ENCODE measurements at places on chromosomes 6 and 20. TPM values are rescaled to one million over a fixed set of nuclear protein-coding genes. Genes with fewer than 3 reads are reported as not detected.

COMMD7 gene
- 30.5 TPM for total RNA-seq

DNA sequence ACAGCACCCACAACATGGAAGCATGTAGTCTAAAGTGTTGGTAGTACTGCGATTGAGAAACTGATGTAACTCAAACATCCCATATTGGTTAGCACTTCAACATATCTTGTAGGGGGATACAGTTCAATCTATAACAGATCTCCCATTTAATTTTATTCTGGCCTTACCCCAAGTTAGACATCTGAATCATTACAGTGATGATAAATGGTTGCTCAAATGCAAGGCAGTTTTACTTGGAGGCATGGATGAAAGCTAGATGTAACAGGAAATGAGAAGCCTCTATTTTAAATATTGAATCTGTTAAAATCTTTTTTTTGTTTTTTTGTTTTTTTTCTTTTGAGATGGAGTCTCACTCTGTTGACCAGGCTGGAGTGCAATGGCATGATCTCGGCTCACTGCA lies 44.2 kb upstream of the FAM50B start:
- H3K4me3 ChIP-seq: no peak overlapping the region
- H3K36me3 ChIP-seq: no peaks in the 10 kb centered on the region
- H3K27me3 ChIP-seq: no peaks in the 10 kb centered on the region

DNA sequence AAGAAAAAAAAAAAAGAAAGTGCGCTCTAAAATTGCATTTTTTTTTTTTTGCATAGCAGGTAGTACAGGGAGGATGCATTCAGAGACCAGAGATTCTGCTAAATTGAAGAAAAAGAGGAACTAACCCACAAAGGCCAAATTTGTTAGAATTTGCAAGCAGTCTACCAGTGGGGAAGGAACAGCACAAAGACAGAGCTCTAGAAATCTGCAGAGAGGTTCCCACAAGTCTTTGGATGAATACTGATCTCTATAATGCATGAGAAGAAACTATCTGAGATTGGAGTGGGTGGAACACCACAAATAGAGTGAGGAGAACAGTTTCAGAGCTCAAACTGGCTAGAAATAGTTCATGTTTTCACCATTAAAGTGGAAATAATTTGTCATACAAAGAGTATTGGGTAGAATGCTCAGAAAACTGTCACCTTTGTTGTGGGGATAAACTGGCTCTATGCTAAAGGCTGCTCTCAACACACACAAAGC lies 79.6 kb upstream of the AHI1 start:
- no peaks in the 10 kb centered on the region for H3K27me3 ChIP-seq
- no peak overlapping the region for H3K27ac ChIP-seq
- no peak for DNase-seq
- H3K4me3 ChIP-seq: no peak overlapping the region

- H3K27ac ChIP-seq: no peak overlapping the region
- no peak for DNase-seq
- H3K36me3 ChIP-seq: no peaks in the 10 kb centered on the region
- H3K27me3 ChIP-seq: no peaks in the 10 kb centered on the region
Observed at GRCh38 chr6:105920071-105920470, 166.1 kb upstream of the PRDM1 start.

BANF2 gene
- total RNA-seq: not detected

DNA sequence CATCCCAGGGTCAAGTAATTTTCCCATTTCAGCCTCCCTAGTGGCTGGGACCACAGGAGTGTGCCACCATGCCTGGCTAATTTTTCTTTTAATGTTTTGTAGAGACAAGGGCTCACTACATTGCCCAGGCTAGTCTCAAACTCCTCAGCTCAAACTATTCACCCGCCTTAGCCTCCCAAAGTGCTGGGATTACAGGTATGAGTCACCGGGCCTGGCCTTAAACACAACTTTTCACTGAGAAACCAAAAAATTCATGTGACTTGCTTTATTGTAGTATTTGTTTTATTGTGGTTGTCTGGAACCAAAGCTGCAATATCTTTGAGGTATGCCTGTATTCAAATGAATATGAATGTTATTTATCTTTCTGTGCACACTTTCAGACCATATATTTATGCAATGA lies 72.2 kb downstream of the RWDD2A start:
- no peaks in the 10 kb centered on the region for H3K4me1 ChIP-seq
- no peak overlapping the region for H3K27ac ChIP-seq
- no peaks in the 10 kb centered on the region for H3K36me3 ChIP-seq
- no peak for DNase-seq
- no peaks in the 10 kb centered on the region for H3K27me3 ChIP-seq

- no peaks in the 10 kb centered on the region for H3K4me1 ChIP-seq
- H3K4me3 ChIP-seq: no peak overlapping the region
- DNase-seq: no peak
- H3K27me3 ChIP-seq: peaks cover 6% of the 10 kb centered on the region
- H3K27ac ChIP-seq: no peak overlapping the region
- no peaks in the 10 kb centered on the region for H3K36me3 ChIP-seq
Observed at GRCh38 chr6:30942338-30943060, 1.7 kb downstream of the MUCL3 start.

- H3K4me3 ChIP-seq: no peak overlapping the region
- no peaks in the 10 kb centered on the region for H3K36me3 ChIP-seq
- no peaks in the 10 kb centered on the region for H3K4me1 ChIP-seq
- no peaks in the 10 kb centered on the region for H3K27me3 ChIP-seq
Observed at GRCh38 chr6:15073344-15073789, 172.5 kb upstream of the JARID2 start.

LAMA2 gene
- total RNA-seq: 23.4 TPM

SIRPD gene
- 2.6 TPM for total RNA-seq

GRCh38 chr6:24991810-24992467 lies 56.2 kb upstream of the RIPOR2 start:
- no peaks in the 10 kb centered on the region for H3K36me3 ChIP-seq
- peak overlapping the region; percentile 73 for H3K27ac ChIP-seq
- peaks cover 76% of the 10 kb centered on the region for H3K4me1 ChIP-seq
- no peaks in the 10 kb centered on the region for H3K27me3 ChIP-seq
